ENCODE measurements at places on chromosomes 6 and 20. TPM values are rescaled to one million over a fixed set of nuclear protein-coding genes. Genes with fewer than 3 reads are reported as not detected.

DNA sequence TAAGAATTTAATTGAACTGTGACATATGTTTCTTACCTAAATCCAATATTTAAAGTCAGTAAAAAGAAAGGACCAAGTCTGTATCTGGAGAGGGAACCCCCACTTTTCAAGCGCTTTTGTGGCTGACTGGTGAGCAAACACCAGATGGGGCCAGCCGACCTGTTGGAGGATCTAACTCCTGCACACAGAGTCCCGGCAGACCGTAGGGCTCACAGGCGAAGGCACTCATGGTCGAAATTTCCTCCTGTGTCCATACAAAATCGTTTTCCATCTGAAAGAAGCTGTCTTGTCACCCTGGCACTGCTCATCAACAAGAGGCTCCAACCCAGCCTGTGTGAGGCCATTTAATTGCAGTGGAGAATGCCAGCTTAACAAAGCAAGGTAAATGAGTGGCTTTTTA lies 94.0 kb downstream of the SCML4 start:
- no peak for DNase-seq

DNA sequence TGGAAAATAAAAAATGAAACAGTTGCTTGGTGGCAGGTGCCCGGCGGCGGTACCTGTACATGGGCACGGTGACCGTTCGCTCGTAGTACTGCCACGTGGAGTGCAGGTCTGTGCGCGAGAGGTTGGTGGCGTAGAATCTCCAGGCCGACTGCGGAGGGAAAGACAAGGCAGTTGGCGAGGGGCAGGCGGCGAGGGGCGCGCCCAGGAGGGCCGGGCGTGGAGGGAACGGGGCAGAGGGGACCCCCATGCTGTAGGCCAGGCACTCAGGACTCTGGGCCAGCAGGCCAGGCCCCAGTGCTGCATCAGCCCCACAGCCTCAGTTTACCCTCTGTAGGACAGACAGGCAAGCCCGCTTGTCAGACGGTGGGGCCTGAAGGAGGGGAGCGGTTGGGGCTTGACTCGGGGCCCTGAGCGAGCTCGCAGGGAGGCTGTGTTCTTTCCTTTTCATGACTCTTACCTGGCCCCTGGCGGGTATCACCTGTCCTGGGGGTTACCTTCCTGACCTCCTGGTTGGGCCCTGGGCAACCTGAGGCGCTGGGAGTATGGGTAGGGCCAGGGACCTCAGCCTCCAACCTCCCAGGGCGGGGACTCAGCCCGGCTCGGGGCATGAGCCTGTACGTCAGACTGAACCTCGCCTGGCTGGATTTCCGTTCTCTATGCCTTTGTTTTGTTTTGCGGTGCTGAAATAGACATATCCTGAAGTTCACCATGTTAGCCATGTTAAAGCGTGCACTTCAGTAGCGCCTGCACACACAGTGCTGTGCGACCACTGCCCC lies 38.5 kb downstream of the KCNQ2 start:
- DNase-seq: no peak

GRCh38 chr6:170057961-170058877 lies 232.7 kb downstream of the DLL1 start:
- peak; percentile 24 for DNase-seq

AGER gene
- 6.0 TPM for total RNA-seq
